ENCODE measurements at places on chromosomes 4 and X.

DNA sequence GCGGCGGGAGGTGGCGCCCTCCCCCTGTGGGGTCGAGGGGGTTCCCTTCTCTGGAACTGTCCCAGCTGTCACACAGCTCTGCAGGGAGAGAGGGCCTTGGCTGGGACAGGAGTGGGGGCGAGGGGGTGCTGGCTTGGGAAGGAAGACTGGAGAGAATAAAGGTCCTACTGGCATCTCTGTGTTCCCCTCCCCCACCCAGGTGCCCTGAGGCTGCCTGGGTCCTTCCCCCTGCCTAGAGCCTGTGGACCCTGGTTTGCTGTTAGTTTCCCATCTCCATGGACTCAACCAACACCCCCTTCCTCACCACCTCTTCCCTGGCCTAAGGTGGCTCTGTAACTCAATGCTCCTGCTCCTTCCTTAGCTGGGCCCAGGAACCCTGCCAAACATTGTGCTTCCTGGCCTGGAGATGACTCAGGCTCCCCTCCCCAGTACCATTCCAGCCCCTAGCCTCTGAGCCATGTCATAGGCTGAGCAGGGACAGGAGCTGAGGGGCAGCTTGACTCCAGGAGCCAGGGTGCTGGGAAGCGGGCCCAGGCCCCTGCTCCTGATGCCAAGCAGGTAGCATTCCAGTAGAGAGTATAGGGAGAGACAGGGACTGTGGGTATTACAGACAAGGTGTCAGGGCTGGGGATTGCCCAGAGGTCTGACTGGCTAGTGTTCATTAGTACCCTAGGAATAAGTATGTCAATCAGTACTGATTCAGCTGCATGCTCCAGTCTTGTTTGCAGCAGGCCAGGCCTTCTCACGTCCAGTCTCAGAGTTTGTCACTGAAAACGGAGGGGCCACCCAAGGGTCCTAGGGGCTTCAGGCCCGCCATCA lies 100.7 kb downstream of the EFNB1 start:
- DNase-seq, result peak; percentile 39

DNA sequence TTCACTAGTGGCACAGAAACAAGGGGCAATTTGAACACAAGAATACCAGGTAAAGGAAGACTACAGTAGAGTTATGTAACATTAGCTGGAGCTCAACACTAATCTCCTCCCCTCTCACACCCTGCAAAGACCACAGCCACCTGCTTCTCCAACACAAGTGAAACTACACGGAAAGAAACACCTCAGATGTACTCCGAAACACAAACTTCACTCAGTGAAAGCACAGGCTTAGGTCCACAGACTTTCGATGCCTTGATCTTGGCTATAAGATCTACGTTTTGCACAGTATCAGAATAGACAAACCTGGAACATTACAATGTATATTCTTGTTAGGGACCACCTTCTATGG lies 7.6 kb downstream of the ACSL1 start:
- no peak for DNase-seq

DNA sequence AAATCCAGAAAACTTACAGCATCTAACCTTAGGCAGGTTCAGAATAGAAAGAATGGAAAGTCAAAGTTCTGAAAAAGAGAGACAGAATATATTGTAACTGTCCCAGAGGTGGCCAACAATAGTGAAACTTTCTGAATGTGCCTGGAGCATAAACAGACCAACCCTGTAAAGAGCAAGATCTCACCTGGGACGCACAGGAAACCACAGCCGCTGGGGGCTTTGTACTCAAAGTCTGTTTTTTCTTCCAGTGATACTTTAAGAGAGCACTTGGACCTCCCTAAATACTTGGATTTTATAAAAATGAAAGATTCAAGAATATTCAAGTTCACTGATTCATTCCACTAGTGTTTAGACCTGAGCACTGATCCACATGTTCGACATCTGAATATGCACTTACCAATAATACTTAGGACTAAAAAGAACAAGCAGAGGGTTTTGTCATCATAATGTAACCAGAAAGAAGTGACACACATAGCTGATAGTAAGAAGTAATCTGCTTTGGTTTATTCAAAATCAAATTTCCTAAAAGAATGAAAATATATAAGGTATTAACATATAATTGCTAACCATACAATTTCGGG lies 35.3 kb downstream of the ARAP2 start:
- DNase-seq, result no peak

GRCh38 chr4:77695774-77696173 lies 90.2 kb downstream of the CXCL13 start:
- DNase-seq, result peak; percentile 86

DNA sequence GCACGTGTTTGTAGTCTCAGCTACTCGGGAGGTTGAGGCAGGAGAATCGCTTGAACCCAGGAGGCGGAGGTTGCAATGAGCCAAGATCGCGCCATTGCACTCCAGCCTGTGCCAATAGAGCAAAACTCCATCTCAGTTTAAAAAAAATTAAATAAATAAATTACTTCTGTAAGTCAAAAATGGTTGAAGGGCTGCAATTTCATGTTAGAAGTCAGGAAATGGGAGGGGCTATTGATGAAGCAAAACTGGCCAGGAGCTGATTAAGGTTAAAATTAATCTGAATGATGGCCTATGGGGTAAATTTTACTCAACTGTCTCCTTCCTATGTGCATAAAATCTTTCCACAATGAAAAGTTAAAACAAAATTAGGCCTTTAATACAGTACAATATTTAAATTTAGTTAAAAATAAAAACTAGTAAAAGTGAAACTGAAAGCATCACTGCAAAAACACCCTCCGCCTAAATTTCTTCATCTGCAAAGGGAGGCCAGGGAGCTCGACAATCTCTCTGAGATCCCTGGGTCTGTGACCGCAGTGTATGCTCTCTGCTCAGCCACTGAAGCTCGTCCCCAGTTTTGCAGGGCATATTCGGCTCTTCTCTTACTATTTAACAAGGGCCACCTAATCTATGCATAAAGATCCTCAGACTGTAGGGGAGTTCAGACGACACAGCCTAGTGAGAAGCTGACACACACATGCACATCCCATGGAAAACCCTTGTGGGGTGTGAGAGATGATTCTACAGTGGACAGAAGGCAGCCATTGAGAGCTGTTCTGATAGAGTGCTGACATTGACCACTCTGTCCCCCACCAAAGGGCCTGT lies 57.2 kb downstream of the IRF2 start:
- no peak for DNase-seq

GRCh38 chrX:111131572-111131971 lies 35.6 kb downstream of the PAK3 start:
- DNase-seq, result no peak

GRCh38 chr4:184932343-184932742 lies 85.9 kb upstream of the HELT start:
- no peak for DNase-seq

- DNase-seq, result no peak
Measured at GRCh38 chr4:77877771-77878565, 15.3 kb downstream of the MRPL1 start.

GRCh38 chr4:37767546-37767945 lies 58.9 kb upstream of the PGM2 start:
- DNase-seq, result no peak

- no peak for DNase-seq
Measured at GRCh38 chrX:39850630-39851152, 247.1 kb downstream of the BCOR start.

- DNase-seq, result peak; percentile 13
Measured at GRCh38 chrX:31545726-31546125, 473.9 kb upstream of the FTHL17 start.

DNA sequence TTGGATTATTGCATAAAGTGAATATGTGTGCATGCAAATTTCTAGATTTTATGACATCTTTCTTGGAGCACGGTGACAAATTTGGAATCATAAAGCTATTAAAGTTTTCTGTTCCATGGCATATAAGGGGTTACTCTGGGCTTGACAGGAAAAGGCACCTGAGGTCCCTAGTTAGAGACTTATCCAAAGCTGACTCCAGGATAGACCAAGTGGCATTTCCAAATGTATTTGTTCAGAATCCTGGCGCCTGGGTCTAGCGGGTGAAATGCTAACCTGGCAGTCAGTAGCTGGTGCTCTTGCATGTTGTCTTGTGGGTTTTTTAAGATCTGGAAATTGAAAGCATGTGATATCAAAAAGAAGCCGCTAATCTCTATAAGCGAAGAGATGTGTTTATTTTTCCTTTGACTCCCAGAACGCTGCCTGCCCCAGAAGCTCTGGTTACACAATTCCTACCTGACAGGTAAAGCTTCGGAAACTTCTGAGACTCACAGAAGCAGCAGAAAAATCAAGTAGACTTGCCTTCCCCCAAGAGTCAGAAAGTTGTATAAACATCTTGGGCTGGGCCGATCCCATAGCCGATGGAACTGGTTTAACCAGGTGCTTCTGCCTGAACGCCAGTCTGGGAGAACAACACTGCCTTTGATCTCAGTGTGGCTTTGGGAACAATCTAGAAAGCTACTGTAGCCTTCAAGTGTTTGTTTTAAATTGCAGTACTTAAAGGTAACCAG lies 12.9 kb upstream of the ZCCHC4 start:
- no peak for DNase-seq

DNA sequence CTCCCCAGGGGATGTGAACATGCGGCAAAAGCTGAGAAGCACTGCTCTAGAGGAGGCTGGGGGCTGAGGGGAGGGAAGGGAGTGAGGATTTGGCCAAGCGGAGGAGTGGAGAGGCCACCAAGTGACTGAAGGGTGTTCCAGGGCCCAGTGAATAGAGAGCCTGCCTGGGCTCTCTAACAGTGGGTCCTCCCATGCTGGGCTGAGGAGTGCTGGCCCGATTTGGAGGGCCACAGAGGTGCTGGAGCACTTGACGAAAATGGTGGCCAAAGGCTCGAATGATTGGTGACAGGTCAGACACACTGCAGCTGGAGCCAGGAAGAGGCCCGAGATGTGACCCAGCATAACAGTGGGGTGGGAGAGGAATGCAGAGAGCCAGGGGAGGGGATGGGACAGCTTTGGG lies 37.5 kb upstream of the MAP3K15 start:
- DNase-seq, result no peak

GRCh38 chr4:31557437-31557836 lies 837.3 kb downstream of the PCDH7 start:
- peak; percentile 1 for DNase-seq

GRCh38 chr4:41318839-41319530 lies 62.3 kb downstream of the UCHL1 start:
- no peak for DNase-seq

GRCh38 chr4:14631806-14632440 lies 370.4 kb upstream of the CPEB2 start:
- no peak for DNase-seq

GRCh38 chr4:7981738-7982394 lies 42.2 kb upstream of the AFAP1 start:
- DNase-seq, result no peak

- no peak for DNase-seq
Measured at GRCh38 chr4:1061056-1061700, 49.8 kb downstream of the FGFRL1 start.

GRCh38 chr4:19941434-19941833 lies 310.3 kb upstream of the SLIT2 start:
- DNase-seq, result no peak

DNA sequence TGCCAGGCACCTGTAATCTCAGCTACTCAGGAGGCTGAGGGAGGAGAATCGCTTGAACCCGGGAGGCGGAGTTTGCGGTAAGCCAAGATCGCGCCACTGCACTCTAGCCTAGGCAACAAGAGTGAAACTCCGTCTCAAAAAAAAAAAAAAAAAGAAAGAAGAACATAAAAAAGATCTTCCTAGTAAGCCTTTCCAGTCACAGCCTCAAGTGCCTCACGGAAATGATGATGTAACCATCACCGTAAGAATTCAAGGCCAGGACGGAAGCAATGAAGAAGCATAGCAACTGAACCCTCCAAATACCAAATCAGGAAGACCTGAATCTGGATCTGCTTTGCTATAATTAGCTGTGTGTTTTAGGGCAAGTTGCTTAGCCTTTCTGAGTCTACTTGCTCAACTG lies 28.8 kb downstream of the RBM47 start:
- no peak for DNase-seq
